ENCODE measurements at places on chromosomes 16 and 17.

GRCh38 chr17:75250009-75250471 is 11.4 kb downstream of the GGA3 start:
- DNase-seq = no peak

GRCh38 chr17:30336369-30337171 is 2.7 kb upstream of the TMIGD1 start:
- DNase-seq = peak; percentile 79

DNA sequence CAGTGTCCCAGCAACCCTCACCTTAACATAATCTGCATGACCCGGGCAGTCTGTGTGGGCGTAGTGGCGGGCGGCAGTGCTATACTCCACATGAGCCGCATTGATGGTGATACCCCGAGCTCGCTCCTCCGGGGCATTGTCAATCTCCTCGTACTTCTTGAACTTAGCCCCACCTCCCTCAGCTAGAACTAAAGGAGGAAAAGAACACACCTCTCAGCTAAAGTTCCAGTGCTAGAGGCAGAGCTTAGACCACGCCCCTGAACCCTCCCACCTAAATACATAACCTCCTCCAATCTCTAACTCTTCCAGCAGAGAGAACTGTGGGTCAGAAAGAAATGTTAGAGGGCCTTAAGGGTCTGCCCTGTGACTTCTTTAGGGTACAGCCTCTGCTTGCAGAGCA is 855 bp downstream of the TUFM start:
- DNase-seq = no peak

- DNase-seq = no peak
Observed at GRCh38 chr17:32880671-32881453, 3.9 kb upstream of the MYO1D start.

DNA sequence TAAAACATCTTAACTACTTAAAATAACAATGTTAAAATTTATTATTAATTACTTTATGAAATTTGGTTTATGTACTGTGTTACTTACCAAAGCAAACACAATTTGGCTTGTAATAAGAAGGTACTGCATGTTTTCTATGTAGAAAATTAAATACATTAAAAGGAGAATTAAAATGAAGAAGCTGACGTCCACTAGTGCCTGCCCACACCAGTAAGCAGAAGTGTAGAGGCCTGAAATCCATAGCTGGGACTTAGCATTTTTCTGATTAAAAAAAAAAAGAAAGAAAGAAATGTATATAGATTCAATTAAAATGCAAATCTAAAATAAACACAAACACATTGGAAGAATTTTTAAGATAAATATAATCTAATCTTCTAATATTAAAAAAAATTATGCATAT is 35.8 kb upstream of the ABCA9 start:
- no peak for DNase-seq

DNA sequence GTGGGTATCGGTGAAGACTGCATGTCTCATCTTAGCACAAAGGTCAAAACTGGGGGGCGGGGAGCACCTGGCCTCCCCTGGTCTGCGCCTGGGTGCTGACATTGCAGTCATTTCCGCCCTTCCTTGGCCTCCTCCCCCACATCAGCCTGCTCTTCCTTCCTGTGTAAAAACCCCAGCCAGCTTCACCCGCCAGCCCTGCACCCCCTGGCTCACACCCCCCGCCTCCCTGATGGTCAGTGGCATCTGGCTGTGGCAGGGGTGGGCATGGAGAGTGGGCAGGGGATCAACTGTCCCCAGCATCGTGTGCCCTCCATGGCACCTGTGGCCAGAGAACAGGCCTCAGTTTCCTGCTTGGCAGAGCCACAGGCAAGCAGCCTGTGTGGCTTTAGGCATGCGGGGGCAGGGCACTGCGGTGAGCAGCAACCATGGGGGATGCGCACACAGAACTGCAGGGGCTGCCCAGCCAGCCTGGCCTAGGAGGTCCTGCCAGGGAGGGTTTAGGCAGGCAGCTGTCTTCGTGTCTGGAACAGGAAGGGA is 26.5 kb upstream of the LASP1NB start:
- no peak for DNase-seq

- peak; percentile 84 for DNase-seq
Observed at GRCh38 chr17:75877752-75878173, 618 bp downstream of the TRIM47 start.

DNA sequence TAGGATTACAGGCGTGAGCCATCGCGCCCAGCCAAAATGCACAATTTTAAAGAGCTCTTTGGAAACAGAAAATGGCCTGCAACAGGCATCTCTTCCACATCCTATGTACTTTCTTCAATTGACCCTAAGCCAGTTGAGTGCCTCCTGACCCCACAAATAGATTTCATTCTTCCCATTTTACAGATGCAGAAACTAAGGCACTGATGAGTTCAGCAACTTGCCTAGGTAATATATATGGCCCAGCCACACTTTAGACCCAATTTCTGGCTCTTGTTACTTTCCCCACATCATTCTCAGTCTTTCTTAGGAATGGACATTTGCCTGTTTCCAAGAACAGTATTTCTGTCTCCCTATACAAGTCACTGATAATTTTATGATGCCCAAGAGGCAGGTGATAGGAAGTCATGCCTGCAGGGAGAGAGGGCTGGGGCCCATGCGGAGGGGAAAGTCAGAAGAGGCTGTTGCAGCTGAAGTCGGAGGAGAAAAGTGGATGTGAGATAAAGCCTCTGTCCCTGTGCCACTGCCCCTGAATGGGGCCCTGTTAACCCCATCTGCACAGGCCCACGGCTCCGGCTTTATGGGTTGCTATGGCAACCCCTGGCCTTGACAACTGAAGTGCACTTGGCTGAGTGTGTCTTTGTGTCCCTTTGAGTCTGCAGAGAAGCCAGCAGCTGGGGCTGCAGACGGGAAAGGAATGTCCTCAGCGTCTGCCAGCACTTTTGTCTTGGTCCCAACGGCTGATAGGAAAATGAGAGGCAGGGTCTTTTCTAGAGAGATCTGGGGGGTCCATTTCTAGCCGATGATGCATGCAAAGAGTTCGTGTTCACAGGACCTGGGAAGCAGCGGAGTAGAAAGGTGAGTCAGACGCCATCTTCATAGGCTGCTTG is 45.9 kb downstream of the ABAT start:
- peak; percentile 50 for DNase-seq

DNA sequence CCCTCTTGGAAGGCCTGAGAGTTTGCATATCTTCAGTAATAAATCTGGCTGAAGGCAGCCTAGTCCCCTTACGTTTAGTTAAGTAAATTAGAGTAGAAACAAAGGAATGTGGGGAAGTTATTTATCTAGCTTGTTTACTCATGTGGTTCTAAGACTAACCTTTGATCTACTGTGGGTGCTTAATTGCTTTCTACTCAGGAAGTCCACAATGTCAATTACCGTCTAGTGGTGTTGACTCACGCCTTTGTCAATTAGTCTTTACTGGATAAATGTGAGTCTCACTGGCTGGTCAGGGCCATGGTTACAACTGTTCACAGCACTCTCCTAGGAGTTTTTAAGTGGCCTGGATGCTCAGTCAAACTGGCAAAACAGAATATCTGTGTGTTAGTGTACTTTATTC is 2338.4 kb downstream of the TP53TG3F start:
- no peak for DNase-seq

- no peak for DNase-seq
Observed at GRCh38 chr17:49162866-49163265, 30.3 kb downstream of the B4GALNT2 start.

- DNase-seq = no peak
Observed at GRCh38 chr16:86824751-86825296, 246.5 kb downstream of the FOXL1 start.

DNA sequence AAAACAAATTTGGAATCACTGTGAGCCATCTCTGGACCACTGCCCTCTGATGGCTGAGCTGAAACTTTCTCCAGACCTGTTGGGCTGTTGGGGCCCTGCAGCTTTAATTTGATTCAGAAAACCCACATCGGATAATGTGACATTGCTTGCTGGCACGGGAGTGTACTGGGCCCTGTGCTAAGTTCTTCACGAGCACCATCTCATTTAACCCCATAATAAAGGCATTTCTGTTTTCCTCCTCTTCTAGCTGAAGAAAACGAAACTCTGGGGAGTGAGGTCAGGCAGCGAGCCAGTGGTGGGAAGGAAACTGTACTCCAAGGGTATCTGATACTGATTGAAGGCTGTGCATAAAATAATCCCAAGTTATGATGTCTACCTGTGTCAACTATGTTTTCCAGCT is 34.5 kb upstream of the TNRC6A start:
- no peak for DNase-seq

DNA sequence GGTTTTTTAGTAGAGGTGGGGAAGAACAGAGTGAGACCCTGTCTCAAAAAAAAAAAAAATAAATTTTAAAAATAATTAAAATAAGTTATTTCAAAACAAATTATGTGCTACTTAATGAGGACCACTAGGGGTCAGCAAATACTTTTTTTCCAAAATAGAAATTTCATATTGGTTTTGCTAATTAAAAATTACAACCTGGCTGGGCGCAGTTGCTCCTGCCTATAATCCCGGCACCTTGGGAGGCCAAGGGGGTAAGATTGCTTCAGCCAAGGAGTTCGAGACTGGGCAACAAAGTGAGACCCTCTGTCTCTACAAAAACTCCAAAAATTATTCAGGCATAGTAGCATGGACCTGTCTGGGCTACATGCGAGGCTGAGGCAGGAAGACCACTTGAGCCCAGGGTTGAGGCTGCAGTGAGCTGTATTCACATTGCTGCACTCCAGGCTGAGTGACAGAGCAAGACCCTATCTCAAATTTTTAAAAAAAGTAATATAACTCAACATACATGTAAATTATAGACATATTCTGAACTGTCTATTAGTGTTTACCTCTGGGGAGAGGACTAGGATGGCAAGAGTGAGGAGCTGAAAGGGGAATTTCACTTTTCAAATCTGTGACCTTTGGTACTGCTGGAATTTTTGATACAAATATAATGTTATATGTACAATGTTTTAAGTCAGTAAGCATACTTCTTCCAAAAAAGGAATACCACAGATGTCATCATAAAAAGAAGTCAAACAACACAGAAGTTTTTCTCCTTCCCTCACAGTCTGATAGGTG is 8.1 kb downstream of the MEIOB start:
- DNase-seq = no peak

DNA sequence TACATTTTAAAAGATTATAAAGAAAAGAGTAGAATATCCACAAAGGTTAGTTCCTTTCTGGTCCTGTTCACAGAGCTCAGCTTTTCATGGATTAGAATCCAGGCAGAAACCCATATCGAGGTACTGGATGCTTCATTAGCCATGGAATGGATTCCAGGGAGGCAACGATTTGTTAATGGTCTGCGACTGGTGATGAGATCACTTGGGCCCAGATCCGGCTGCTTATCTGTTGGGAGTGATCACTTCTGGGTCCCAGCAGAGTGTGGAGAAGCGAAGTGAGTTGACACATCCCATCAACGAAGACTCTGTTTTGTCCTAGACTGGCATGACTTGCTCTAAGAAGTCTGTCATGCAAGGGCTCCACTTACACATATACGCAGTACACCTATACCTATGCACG is 165.8 kb downstream of the MAF start:
- no peak for DNase-seq

DNA sequence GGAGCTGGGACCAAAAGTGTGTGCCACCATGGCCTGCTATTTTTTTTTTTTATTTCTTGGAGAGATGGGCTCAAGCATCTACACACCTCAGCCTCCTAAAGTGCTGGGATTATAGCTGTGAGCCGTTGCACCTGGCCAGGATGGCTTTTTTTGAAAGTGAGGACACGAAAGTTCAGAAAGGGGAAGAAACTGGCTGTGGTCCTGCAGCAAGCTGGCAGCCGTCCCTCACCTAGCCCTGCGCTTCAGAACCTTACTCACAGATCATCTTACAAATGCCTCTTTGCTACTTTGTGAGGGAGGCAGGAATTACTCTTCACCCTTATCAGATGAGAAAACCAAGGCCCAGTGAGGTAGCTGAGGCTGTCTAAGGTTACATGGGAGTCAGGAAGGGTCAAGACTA is 4.5 kb upstream of the PPY start:
- no peak for DNase-seq

DNA sequence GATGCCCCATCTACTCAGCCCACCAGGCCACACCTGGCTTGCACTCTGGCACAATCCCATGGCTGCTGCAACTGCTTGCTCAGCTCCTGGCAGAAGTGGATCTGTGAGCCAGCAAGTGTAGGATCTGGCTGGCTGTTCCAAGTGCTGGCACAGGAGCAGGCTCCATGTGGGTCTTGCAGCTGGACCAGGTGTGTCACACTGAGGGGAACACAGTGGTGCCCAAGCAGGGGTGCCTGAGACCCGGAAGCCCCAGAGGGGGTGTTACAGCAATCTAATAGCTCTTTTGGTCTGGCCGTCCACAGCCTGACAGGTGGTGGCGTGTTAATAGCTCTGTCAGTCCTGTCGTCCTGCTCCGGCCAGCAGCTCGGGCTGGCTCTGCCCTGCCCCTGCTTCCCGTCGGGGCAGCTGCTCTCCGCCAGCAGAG is 19.6 kb upstream of the GOT2 start:
- no peak for DNase-seq

GRCh38 chr16:52563767-52564611 is 17.0 kb upstream of the TOX3 start:
- DNase-seq = no peak

- no peak for DNase-seq
Observed at GRCh38 chr17:18928628-18929125, 23.3 kb upstream of the SLC5A10 start.

GRCh38 chr17:14831491-14831890 is 433.6 kb downstream of the PMP22 start:
- no peak for DNase-seq

DNA sequence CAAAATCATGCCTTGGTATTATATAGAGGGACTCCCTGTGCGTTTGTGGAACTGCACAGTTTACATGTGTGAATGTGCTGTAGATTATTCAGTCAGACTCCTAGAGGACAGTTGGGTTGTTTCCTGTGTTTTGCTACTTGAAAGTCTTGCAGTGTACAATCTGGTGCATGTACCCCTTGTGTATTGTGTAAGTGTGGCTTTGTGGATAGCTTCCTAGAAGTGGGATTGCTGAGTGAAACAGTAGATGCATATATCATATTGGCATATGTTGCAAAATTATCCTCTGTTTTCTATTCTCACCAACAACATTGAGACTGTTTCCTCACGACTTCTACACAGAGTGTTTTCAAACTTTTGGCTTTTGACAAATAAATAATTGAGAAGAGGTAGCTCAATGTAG is 263.7 kb downstream of the MAP2K6 start:
- no peak for DNase-seq

DNA sequence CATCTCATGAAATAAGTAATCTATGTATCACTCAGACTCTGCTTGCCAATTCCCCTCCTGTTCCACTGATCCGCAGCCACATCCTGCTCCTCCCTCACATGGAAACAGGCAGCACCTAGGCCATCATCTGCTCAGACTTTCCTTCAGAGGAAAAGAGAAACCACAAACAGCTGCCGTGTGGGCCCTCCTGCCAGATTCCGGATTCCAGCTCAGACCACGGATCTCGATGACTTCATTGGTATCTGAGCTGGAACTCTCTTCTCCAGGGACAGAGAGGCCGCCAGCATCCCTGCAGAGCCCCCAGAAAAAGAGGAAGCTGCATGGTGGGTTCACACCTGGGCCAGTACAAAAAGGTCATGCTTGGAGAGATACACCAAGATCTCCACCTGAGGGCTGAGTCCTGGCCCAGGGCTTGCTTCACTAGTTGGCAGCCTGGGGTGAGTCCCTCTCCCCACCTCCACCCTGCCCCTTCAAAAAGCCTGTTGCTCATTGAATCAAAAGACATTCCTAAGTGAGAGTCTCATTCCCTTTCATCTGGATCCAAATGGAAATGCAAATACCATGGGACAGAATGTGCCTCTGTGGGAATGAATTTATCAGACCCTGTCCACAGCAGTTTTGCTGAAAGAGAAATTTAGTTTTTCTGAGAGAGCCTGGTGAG is 47.2 kb downstream of the HOXB1 start:
- no peak for DNase-seq

GRCh38 chr16:87203060-87203656 is 114.0 kb downstream of the C16orf95 start:
- DNase-seq = peak; percentile 55

Data from WERI-Rb-1 (cell line).